ENCODE measurements at places on chromosomes 3 and 15.

- DNase-seq = no peak
Observed at GRCh38 chr15:69134791-69135190, 25.6 kb upstream of the GLCE start.

GRCh38 chr3:127106456-127106855, 86.5 kb upstream of the PRR23E start:
- DNase-seq = no peak

DNA sequence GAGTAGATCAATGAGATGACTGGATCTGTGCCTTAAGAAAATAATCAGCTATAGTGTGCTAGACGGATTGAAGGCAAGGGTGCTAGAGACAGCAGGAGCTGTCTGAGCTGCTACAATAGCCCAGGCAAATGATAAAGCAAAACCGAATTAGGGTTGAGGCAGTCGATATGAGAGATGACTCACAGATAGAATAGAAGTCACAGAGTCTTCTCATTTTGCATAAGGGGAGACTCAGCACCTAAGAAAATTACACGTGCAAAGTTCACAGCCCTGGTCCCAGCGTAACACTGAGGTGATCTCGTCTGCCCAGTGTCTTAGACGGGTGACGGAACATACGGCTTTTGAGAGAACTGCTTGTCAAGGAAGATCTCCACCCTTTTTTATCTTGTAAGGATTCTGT, 11.6 kb downstream of the LPP start:
- DNase-seq = peak; percentile 40

GRCh38 chr3:105915524-105915923, 46.7 kb upstream of the CBLB start:
- peak; percentile 48 for DNase-seq

DNA sequence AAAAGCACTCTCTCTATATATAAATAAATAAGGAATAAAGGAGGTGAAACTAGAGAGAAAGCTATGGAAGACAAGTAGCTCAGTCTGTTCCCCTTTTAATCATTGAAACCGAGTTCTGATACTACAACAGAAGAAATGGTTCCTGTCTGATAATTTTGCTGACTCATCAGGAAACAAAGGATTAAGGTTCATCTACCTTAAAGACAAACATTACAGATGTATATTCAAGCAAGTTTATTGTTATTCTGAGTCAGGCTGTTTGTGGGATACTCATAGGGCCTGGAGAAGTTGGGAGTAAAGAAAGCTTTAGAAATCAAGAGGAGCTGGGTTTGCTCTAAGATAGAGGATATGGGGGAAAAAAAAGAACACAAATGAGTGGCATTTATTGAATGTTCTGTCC, 566.0 kb downstream of the ROBO2 start:
- no peak for DNase-seq

- no peak for DNase-seq
Observed at GRCh38 chr15:69669446-69669845, 216.8 kb downstream of the RPLP1 start.

DNA sequence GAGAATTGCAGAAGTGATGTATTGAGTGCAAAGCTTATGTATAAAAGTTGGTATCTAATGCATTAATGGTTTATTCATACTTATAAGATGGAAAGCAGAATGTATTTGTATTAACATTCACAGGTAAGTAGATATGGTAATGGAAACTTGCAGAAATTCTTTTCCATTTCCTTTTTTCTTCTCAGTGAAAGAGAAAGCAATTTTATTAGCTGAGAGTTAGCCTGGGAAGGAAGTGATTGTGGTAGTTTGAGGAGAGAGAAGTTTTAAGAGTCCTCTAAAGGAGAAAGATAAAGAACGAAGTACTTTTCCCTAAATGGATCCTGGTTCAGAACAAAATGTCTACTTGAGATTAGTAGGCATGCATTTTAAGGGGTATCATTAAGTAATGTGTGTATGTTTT, 60.1 kb upstream of the OSTN start:
- DNase-seq = no peak

DNA sequence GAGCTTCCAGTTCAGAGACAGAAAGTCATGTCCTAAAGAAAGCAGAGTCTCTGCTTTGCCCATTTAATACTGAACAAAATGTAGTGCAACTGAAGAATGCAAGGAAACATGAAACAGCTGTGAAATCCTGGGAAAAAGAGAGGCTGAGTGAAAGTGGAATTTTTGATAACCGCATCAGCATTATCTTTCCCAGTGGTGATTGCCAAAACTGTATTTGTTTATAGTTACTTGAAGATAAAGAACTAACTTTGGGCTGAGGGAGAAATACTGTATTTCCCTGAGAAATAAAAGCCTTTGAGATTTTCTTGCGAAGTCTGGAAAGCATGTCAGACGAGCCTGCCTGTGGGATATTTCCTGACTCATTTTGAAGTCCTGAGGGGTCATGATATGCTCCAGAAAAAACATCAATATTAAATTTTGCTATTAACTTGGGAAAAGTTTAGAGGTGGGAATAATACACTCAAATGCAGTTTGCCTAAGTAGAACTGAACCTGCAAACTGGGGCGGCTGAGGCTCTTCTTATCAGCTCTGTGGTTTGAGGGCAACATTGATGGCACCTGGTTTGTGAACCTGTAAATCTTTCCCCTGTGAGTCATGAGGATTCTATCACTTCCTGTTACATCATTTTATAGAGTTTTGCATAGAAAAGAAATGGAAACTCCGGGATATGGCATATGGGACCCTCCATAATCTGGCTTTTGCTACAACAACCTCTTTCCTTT, 855.3 kb downstream of the MCTP2 start:
- peak; percentile 49 for DNase-seq

DNA sequence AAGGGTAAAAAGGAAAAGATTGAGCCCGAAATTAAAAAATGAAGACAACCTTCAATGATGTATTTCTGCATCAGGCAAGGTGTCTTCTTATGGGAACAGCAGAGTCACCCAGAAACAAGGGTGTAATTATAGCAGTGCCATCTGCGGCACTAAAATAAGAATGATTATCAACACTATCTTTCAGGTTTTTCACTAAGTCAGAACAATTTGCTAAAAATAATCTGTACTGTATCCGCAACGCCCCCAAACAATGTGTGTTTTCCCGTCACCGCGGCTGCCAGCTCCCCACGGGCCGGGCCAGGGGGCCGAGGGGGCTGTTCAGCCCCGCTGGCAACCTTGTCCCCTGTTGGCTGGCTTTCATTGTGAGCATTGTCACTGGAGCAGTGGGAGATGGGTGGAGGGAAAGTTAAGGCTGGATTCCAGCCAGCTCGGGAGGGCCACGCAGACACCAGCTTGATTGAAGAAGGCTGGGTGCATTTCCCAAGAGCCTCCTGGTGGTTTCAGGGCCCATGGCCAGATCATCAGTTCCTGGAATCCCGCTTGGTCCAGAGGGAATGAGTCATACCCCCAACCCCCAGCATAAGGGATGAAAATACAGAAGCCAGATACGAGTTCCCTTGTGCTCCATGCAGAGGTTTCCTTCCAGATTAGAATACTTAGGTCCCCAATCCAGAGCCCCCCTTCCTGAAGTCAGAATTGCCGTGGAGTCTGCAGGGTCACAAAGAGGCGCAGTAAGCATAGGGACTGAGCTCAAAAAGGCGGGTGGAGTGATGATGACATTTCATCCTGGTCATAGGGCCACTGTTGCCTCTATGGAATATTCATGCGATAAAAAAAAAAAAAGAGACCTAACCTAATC, 90.2 kb upstream of the KLF13 start:
- peak; percentile 98 for DNase-seq

DNA sequence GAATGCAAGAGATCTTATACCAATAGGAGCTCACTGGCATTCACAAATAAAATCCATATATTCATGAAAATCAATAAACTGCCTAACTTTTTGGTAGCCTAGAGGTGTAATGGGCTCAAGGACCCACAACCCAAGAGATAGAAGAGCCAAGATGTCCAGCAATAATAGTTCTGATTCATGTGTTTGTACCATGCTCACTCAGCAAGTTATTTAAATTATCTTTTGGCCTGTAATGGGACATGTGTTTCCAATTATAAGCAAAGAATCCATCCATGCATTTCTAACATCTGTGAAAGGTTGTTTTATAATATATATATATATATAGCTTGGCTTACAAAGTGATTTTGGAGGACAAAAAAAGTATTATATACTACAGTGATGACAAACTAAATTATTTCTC, 29.7 kb upstream of the SHC4 start:
- peak; percentile 56 for DNase-seq

GRCh38 chr3:167057581-167057980, 322.5 kb downstream of the ZBBX start:
- DNase-seq = no peak

DNA sequence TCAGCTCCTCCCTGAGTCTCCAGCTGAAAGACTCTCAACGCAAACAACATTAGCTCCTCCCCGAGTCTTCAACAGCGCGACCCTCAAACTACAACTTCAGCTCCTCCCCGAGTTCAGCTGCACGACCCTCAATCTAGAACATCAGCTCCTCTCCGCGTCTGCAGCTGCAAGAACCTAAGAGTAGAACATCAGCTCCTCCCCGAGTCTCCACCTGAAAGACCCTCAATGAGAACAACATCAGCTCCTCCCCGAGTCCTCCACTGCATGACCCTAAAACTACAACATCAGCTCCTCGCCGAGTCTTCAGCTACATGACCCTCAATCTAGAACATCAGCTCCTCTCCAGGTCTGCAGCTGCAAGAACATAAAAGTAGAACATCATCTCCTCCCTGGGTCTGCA, 78.3 kb downstream of the TFRC start:
- DNase-seq = no peak

DNA sequence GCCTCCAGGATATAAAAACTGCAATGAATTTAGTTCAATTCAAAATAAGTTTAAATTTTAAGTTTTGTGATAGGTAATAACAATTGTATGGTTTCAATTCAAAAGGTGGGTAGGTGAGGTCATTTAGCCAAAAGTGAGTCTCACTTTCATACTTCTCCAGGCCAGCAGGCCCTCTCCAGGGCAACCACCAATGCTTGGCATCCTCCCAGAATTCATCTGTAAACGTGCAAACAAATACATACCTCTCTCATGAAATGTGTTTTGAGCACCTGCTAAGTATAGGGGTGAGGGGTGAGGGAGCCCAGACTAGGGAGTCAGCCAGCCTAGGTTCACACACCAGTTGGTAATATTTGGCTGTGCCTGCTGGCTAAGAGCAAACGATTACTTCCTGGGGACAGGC, 22.0 kb upstream of the RBSN start:
- no peak for DNase-seq

- DNase-seq = no peak
Observed at GRCh38 chr15:92502336-92502735, 108.7 kb downstream of the ST8SIA2 start.

DNA sequence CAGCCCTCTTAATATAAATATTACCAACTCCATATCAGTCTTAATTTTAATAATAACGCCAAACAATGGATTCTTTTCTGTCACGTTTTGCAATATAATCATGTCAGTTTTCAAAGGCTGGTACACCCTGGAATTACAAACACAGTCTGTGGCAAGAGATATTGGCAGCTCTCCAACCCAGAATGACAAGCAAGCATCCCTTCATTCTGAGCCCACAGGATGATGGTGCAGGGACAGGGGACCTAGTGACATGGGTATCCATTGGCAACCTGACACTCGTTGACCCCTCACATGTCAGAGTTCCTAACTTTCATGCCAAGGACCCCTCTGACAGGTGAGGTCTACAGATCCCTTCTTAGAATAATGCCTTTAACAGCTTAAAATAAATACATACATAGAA, 154.5 kb upstream of the TSC22D2 start:
- no peak for DNase-seq

DNA sequence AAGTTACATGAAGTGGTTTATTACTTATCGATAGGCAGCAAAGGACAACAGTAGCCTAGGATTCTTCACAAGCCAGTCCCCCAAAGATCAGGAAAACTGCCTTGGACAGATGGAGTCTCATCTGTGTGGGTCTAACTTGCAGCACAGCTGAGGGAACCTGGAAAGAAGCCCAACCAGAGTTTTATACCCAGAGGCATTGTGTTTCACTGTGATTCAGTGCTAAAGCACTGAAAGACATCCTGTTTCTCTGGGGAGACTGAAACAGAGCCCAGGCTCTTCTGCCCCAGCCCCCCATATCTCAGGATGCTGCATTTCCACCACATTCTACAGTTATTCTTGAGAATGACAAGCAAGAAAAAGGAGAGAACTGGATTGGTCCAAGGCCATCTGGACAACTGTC, 48.2 kb upstream of the PYDC2 start:
- peak; percentile 93 for DNase-seq

DNA sequence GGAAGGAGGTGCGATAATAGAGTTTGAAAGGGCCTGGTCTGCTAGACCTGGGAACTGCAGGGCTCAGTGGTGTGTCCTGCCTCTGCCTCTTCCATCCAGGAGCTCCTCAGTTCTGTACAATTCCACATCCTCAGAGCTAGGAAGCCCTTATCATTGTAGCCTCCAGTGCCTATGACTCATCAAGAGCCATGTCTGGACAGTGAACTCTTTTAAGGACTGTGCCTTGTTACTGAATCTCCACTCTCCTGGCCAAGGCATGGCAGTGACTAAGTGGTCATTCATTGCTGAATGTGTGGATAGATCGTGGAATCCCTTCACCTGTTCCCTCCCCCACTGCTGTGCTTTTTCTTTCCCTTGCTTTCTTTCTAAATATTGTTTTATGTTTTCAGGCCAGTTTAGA, 2.9 kb downstream of the TIMP4 start:
- DNase-seq = peak; percentile 89
